Stimulated activated CD4-positive, alpha-beta T cell treated with anti-CD3 and anti-CD28 coated beads, Interleukin-4, amount 100 ng/mL, for 48 hours (primary cell): ENCODE measurements at places on chromosomes 16 and 17.

DNA sequence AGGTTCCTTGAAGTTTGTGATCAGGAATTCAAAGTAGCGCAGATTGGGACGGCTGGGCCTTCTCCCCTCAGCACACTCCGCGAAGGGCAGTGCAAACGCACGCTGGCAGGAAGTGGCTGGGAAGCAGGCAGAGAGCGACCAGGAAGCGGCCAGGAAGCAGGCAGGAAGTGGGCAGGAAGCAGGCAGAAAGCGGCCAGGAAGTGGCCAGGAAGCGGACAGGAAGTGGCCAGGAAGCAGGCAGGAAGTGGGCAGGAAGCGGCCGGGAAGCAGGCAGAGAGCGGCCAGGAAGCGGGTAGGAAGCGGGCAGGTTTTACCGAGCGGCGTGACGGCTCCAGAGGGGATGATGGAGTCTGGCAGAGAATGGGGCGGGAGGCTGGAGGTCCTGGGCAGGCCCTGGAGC lies 3.2 kb downstream of the DPEP1 start:
- DNase-seq = no peak

- no peak for DNase-seq
Observed at GRCh38 chr17:21339011-21339410, 37.1 kb upstream of the KCNJ12 start.

- DNase-seq = no peak
Observed at GRCh38 chr16:89244754-89245153, 27.3 kb downstream of the ZNF778 start.

GRCh38 chr16:14003074-14003570 lies 68.0 kb upstream of the MRTFB start:
- DNase-seq = no peak

GRCh38 chr17:63972796-63973195 lies at the start of gene SCN4A:
TSS of gene SCN4A (minus strand) at chr17:63972918. CDS start at chr17:63972841, 77 bp downstream.
- no peak for DNase-seq

DNA sequence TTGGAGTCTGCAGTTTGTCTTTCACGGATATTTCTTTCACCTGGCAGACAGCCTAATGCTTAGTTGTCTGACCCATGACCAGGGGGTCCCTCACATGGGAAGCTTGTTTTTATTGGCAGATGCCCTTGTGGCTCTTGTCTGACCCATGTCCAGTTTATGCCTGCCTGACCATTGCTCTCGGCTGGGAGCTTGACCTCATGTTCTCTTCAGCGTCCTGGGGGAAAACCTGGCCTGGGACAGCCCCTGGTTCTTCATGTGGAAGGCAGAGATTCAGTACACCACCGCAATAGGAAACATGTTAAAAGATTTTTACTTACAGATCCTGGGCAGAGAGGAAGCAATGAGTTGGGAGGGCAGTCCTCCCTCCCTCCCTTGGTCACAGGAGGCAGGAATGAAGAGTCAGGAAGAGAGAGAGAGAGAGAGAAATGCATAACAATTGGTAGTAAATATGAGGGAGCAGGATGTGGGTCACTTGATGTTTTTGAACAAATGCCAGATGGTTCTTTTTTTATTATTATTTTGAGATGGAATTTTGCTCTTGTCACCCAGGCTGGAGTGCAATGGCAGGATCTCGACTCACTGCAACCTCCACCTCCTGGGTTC lies 302.7 kb upstream of the MYOCD start:
- DNase-seq = no peak

DNA sequence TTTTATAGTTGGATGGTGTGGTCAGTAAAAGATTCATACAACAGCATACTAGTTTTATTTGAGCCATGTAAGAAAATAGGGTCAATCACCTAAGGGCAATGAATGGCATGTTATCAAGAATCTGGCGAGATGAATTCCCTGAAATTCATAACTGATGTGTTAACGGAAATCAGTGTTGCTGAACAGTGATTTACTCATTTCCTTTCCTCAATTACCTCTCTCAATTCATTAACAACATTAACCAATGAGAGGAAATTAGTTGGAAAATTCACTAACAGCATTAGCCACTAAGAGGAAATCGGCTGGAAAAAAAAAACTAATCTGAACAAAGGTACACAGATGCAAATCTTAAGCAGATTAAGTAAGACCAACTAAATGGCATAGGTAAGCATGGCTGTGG lies 6.3 kb downstream of the CMTR2 start:
- no peak for DNase-seq

DNA sequence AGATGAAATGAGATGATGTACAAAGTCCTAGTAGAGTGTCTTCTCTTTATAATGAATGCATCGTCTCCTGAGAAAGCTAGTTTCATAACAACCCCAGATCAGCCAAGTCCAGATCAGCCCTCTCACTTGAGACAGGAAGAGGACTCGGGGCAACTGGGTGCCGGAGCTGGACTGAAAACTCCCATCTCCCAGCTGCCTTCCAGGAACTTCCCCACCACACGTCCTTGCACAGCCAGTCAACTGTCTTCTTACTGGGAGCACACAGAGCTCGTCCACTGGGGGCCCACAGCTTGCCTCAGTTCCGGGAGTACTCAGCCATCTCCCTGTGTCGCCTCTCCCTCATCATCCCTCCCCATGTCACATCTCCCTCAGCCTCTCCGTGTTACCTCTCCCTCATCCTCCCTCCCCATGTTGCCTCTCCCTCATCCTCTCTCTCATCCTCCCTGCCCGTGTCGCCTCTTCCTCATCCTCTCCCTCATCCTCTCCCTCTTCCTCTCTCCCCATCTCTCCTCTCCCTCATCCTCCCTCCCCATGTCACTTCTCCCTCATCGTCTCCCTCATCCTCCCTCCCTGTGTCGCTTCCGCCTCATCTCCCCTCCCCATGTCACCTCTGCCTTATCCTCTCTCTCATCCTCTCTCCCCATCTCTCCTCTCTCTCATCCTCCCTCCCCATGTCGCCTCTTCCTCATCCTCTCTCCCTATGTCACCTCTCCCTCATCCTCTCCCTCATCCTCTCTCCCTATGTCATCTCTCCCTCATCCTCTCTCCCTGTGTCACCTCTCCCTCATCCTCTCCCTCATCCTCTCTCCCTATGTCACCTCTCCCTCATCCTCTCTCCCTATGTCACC lies 22.4 kb upstream of the KCNH6 start:
- no peak for DNase-seq

DNA sequence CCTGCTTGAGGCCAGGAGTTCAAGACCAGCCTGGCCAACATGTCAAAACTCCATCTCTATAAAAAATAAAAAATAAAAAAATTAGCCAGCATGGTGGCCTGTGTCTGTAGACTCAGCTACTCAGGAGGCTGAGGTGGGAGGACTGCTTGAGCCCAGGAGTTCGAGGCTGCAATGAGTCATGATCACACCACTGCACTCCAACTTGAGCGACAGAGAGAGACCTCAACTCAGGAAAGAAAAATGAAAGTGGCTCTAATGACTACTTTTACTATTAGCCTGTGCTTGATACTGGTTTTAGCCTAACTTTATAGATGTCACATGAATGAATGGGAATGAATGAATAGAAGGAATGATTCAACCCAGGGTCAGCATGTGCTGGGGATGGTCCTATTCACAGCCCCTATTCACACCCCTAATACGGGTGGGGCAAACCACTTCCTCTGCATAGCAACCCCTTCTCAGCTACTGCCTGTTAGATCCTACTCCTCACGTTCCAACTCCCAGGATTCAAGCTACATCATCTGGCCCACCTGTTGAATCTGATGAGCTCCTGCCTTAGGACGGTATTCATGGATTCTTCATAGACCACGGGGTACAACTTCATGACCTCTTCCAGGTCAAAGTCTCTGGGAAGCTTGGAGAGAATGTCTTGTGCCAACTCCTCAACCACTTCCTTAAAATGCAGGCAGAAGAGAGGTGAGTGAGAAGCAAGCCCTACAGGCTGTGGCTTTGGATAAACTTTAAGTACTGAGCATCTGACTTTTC lies 40.5 kb downstream of the LYRM1 start:
- no peak for DNase-seq
